ENCODE measurements at places on chromosomes 5 and 9. TPM values are rescaled to one million over a fixed set of nuclear protein-coding genes. Genes with fewer than 3 reads are reported as not detected.

STK32A gene
- total RNA-seq: 0.73 TPM

DIPK1B gene
- total RNA-seq: under 0.01 TPM

INSL4 gene
- total RNA-seq: not detected

SLC1A1 gene
- 28.7 TPM for total RNA-seq

FAM153A gene
- total RNA-seq: not detected

GFPT2 gene
- total RNA-seq: 147 TPM

ZDHHC11B gene
- total RNA-seq: not detected

TMEM252 gene
- total RNA-seq: not detected

EPB41L4A gene
- 4.8 TPM for total RNA-seq

DMRT3 gene
- not detected for total RNA-seq

SLC22A5 gene
- total RNA-seq: 5.1 TPM

NOL8 gene
- 33.8 TPM for total RNA-seq

ZFP2 gene
- total RNA-seq: 0.20 TPM

PCDHB6 gene
- total RNA-seq: under 0.01 TPM

ARSI gene
- total RNA-seq: 2.0 TPM

CYSRT1 gene
- total RNA-seq: 0.37 TPM

GARIN3 gene
- not detected for total RNA-seq

DMRTA1 gene
- 0.78 TPM for total RNA-seq

TJP2 gene
- 58.5 TPM for total RNA-seq

DCP2 gene
- total RNA-seq: 20.5 TPM

CDH9 gene
- total RNA-seq: not detected

LCN12 gene
- total RNA-seq: not detected

SLCO6A1 gene
- not detected for total RNA-seq

TAF11L5 gene
- not detected for total RNA-seq

GNAQ gene
- 25.0 TPM for total RNA-seq

F2RL2 gene
- total RNA-seq: 0.78 TPM

IFNA13 gene
- total RNA-seq: not detected
